Cardiac fibroblast (primary cell): ENCODE measurements at places on chromosomes 11 and 22.

- no peak for DNase-seq
Measured at GRCh38 chr22:39947220-39948216, 12.7 kb upstream of the TMA7B start.

DNA sequence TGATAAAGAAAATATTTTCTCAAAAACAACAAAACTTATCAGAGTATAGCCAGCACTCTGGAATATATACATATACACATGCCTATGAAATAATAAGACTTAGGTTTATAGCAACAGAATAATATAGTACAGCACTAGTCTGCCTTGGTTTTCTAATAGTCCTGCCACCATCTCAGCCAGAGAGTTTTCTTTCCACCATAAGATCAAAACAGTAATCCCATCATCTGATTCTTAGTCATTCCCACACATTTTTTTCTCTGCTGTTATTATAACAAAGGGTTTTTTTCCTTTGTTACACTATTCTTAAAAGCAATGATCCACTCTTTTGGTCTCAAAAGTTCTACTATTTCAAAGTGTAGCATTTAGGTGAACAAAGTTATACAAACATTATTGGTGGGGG is 15.1 kb downstream of the MTMR2 start:
- DNase-seq: peak; percentile 57

- DNase-seq: peak; percentile 53
Measured at GRCh38 chr11:19892876-19893275, 180.2 kb downstream of the NAV2 start.

DNA sequence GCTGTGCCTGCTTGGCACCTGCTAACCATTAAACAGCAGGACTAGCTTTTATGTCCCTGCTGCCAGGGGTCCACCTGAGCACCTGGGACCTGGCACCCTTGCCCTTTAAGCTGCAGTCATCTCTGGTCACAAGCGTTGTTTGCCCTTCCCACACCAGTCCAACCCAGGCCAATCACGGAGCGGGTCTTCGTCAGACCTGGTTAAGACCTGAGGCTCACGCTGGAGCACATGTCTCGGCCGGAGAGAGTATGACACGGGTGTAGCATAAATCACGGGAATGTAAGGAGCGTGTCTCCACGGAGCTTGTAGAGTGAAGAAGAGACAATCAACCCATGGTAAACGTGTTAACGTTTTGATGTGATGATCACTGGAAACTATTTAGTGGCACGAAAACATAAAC is 847.3 kb downstream of the BRD1 start:
- DNase-seq: no peak

DNA sequence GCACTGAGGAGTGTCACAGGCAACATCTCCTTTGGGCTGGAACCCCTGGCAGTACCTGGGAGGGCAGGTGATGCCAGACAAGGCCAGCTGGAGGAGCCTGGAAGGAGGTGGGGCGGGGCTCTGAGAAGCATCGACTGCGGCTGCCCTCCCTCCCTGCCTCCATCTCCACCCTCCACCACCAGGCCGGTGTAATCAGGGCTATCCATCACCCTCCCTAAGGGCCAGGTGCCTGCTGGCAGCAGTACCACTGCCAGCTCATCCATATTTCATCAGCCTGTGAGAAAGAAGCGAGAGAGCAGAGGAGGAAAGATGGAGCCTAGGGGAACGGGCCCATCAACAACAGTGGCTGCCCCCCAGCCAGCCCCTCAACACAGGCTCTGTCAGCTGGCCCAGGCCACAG is 51.4 kb upstream of the RASD2 start:
- no peak for DNase-seq

GRCh38 chr11:35540526-35540925 is 15.1 kb upstream of the PAMR1 start:
- peak; percentile 61 for DNase-seq

DNA sequence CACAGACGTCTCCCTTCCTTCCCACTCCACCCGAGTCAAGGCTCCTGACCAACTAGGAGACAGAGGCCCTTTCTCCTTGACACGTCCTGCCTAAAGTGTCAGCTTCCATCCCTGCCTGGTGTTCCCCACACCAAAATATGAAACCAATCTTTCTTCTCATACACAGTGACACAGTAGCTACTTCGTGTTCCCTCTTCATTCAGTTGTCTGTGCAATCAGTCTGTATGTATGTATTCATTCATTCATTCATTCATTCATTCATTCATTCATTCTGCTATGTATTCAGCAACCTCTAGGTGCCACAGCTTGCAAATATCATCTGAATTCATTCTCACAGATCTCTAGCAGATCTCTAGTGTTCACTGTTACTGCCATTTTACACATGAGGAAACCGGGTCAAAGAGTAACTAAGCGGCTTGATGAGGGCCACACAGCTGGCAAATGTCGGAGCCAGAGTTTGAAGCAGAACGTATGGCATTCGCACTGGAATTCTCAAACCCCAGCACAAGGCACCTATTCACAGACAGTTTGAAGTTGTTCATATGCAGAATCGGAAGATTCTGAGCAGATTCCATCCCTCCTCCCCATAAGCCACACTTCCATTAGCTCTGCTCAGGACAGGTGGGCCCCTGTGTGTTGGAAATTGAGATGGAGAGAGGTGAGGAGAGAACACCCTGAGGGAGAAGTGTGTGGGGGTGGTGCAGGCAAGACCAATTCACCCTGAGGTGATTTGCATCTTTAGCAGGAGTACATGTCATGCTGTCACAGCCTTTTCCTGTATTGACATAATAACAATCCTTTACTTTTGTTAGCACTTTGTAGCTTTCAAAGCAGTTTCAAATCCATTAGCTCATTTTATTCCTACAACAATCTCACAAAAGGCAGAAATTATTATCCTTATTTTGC is 275.7 kb downstream of the ST3GAL4 start:
- DNase-seq: no peak

DNA sequence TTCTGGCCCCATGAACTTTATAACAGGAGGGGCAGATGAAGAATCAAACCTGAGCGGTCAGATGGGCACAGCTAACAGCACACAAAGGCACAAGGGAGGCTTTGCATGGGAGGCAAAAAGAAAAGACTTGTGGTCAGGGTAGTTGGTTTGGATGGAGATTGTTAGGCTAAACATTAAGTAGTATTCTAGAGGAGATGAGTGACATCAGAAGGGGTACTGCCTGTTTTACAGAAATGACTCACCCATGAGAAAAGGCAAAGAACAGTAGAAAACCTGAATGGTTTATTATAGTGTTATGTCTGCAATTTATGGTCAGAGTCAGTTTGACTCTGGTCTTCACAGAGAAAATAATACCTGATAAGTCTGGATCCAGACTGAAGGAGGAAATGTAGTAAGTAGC is 129.8 kb upstream of the KIRREL3 start:
- DNase-seq: no peak

- no peak for DNase-seq
Measured at GRCh38 chr11:103958475-103959215, 77.8 kb upstream of the DDI1 start.

- DNase-seq: no peak
Measured at GRCh38 chr11:105740164-105740903, 130.5 kb downstream of the GRIA4 start.

GRCh38 chr11:23455321-23455891 is 595.1 kb upstream of the CCDC179 start:
- DNase-seq: no peak

GRCh38 chr22:25827415-25827814 is 85.4 kb downstream of the MYO18B start:
- no peak for DNase-seq

DNA sequence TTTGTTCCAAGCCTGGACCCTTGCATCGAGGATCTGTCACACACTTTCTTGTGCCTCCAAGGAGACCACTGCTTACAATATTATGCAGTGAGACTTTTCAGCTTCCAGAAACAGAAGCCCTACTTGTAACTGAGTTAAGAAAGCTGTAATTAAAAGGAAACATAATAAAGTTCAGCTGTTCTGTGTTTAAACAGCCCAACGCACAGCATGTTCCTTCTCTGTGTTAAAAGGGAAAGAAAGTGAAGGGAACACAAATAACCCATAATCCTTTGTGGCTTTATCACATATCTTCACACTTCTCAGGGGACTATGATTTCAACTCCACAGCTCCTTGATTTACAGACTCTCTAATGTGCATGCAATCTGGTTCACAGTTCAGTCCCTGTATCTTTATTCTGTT is 200.3 kb upstream of the MTNR1B start:
- DNase-seq: no peak

GRCh38 chr11:2393941-2394817 is 6.4 kb upstream of the TSSC4 start:
- no peak for DNase-seq

DNA sequence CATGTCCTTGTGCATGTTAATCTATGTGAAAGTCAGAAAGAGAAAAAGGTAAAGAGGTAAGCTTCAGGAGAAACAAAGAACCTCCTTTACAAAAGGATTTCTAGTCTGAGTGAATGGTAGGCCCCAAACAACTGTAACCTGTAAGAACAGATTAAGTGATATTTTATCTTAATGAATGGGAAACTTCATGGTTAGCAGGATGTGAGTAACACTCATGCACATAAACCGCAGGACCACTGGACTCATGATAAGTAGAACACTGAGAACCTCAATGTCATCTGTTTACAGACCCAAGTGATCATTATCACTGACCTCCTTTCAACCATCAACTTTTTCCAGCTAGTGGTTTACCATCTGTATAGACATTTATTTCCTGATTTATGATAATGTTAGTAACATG is 19.9 kb downstream of the OR8G5 start:
- DNase-seq: peak; percentile 41

- DNase-seq: no peak
Measured at GRCh38 chr11:126927623-126928022, 72.9 kb downstream of the KIRREL3 start.

GRCh38 chr22:50238755-50239154 is 6.1 kb downstream of the TUBGCP6 start:
- no peak for DNase-seq

GRCh38 chr11:86179646-86180064 is 64.9 kb upstream of the EED start:
- no peak for DNase-seq

- peak; percentile 78 for DNase-seq
Measured at GRCh38 chr22:23591201-23591791, 11.2 kb upstream of the IGLL1 start.

GRCh38 chr11:31690041-31690440 is 121.1 kb downstream of the PAX6 start:
- DNase-seq: peak; percentile 72

GRCh38 chr11:130945896-130946295 is 29.6 kb upstream of the SNX19 start:
- peak; percentile 72 for DNase-seq
